Central memory CD4-positive, alpha-beta T cell (primary cell): ENCODE measurements at places on chromosomes 2 and 18.
A peak's percentile ranks its signal among the peaks of the same experiment; 100 is the strongest.

DNA sequence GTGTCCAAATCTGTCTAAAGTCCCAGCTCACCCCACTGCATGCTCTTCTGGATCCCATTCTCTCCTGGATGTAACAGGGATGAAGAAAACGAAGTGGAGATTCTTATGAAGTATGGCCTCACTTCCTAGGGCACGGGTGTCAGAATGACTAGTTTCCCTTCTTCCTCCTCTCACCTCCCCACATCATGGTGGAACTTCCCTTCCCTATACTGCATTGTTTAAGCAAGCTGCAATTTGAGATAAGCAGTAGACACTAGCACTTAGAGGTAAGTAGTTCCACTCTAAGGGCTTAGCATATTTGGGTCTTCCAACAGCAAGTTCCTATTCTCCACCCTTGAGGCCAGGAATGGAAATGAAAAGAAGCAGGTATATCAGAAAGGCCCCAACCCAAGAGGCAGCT lies 29.7 kb downstream of the SLC4A5 start:
- DNase-seq: no peak

- DNase-seq: peak; percentile 44
These were observed 1.4 kb upstream of the SLC23A3 start for GRCh38 chr2:219171231-219171651.

- no peak for DNase-seq
These were observed 186.5 kb upstream of the TPO start for GRCh38 chr2:1226766-1227165.

DNA sequence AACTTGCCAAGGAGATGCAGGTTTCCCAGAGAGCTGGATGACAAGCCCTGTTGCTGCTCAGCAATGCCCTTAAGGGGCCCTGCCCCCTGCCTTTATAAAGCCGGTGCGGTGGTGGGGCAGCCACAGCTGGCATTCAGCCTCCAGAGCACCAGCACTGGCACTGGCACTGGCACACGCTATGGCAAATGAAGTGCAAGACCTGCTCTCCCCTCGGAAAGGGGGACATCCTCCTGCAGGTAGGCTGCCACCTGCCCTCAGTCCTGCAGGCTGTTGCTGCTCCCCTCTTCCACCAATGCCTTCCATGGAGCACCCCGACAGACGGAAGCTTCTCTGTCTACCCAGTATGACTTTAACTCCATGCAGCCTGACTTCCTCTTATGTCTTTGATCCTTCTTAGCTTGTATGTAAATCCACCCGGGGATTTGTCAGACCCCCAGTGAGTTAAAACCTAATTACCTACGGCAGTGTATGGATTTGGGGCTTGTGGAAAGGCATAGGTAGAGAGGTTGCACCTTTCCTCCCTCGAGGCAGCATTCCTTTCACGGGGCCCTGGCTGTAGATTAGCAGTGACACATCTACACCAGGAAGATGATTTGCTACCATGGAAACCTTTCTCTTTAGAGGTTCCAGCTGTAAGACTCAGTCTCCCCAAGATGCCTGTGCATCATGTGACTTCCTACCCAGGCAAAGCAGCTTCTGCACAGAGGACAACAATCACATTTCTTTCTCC lies at the start of gene DAPL1:
DAPL1 (plus strand) TSS at position 123 of the 730 bp plus-strand sequence; CDS start at position 179, 56 bp downstream.
- DNase-seq: no peak

DNA sequence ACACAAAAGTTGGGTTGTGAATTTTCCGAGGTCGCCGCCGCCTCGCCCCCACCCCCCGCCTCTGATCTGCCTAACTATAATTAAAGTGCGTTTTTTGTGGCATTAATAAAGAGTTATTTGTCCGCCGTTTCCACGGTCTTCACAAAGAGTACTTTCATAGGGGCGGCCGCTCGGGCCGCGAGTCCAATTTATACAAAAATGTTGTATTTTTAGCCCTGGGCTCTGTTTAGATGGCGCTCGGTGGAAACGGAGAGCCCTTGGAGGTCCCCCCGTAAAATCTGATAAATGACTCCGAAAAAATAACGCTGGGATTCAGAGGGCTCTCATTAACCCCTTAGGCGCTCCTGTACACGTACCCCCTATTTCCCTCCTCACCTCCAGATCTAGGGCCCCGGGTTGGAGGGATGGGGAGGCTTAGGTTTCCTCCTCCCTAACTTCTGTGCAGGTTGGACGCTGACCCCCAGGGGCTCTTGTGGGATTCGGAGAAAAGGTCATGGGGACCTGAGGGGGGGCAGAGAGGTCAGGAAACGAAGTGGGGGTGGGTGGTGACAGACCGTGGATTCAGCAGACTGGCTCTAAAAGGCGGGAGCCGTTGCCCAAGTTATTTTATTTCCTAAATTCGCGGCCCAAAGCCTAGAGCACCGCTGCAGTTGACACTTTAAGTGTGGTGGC lies 1.9 kb downstream of the CYP26B1 start:
- DNase-seq: no peak

GRCh38 chr2:217118559-217119284 lies 258.9 kb upstream of the TNP1 start:
- no peak for DNase-seq

- no peak for DNase-seq
These were observed 41.3 kb downstream of the CAPN13 start for GRCh38 chr2:30765876-30766470.

GRCh38 chr2:237137626-237138323 lies 52.1 kb downstream of the COPS8 start:
- no peak for DNase-seq

- DNase-seq: peak; percentile 32
These were observed 940 bp downstream of the XRCC5 start for GRCh38 chr2:216109962-216110614.

GRCh38 chr2:70475266-70475665 lies 78.4 kb downstream of the TGFA start:
- peak; percentile 16 for DNase-seq

DNA sequence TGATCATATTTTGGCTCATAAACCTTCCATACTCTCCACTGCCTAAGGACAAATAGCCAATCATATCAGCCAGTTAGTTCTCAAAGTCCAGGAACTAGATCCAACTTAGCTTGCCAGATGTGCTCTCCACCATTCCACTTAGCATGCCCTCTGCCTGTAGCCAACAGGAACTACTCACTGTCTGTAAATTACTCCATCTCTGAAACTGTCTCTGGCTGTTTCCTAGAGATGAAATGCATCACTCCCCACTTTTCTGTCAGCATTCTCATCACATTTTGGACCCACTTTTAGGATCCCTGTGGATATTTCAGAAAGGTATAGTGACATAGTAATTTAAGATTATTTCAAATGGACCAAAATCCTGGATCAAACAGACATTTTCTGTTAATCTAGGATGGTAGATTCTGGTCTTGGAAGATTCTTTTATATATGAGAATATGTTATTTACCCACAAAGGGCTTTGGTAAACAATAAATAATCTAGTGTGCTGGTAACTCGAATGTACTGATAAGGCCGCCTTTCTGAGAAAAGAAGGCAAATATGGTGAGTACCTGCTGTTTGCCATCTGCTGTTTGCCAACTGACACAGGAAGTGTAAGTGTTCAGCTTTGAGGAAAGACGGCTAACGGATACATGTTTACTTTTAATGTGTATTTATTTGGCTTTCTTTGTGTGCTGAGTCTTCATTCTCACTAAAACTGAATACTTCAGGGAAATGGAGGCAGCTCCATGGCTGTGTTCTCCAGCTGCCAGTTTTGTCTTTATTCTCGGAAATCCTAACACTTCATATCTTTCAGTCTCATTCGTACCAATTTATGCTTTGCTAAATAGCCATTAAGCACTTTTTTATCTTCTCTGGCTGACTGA lies 79.5 kb downstream of the EVA1A start:
- no peak for DNase-seq

DNA sequence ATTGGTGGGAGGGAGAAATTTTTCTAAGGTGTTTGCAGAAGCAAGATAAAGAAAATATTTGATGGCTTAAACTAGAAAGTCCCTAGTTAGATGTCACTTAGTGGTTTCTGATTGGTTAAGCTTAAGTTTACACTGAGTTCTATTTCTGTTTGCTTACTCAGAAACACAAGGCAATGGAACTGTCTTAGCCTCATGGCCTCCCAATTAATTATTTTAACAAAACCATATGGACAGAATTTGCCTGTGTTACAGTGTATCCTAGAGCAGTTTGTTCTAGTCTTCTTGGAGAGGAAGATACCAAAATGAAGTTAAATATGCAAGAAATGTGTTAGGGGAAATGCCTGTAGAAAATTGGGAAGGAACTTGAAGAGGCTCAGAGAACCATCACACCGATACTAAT lies 4.6 kb upstream of the IMPACT start:
- DNase-seq: no peak

GRCh38 chr18:58570360-58571064 lies 58.4 kb downstream of the ALPK2 start:
- DNase-seq: no peak

- no peak for DNase-seq
These were observed 122.5 kb downstream of the FHOD3 start for GRCh38 chr18:36419900-36420531.

DNA sequence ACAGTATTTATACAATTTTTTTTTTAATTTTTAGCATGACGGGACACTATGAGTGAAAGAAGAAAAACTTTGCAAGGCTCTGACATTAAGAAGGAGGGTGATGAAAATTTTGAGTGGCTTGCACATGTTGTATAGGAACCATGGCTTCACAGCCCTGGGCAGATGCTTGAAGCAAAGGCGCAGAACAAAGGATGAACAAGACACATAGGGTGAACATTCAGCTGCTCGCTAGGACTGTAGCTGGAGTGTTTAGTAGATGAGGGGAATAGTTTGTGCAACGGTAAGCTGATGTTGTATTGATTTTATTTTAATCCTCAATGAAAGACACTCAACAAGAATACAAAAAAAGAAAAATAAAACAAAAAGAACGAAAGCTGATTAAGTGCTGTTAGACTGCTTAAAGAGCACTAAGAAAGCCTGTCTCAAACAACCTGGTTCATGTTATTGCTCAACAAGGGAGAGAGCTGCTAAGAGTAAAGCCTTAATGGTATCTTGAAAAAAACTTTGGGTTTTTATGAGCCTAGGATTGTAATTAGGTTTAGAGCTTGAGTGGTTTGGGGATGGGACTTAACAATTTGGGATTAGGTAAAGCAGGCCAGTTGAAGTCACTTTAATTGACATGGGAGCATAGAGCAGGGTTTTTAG lies 41.2 kb upstream of the GCFC2 start:
- no peak for DNase-seq

GRCh38 chr2:195861821-195862220 lies 204.8 kb downstream of the SLC39A10 start:
- DNase-seq: no peak

- no peak for DNase-seq
These were observed 261.9 kb upstream of the EPHA4 start for GRCh38 chr2:221833966-221834365.

DNA sequence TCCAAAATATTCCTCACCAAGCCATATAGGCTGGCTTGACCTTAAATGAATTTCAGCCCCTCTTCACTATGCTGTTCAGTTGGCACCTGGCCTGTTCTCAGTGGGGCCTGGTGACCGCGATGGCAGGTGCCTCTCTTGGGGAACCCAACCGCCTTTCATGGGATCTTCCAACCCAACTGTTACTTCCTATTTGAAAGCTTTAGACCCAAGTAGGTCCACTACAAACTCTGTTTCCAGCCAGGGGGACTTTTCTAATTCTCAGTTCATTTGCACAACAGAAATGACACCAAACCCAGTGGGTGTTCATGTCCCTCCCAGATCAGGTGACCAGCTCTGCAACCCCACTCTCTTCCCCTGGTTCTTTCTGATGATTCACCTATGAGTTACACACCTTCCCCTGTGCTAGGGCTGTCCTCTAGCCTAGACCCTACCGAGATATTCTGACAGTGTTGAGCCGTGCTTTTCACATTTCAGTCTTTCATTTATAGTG lies 35.6 kb upstream of the NDUFV2 start:
- no peak for DNase-seq

DNA sequence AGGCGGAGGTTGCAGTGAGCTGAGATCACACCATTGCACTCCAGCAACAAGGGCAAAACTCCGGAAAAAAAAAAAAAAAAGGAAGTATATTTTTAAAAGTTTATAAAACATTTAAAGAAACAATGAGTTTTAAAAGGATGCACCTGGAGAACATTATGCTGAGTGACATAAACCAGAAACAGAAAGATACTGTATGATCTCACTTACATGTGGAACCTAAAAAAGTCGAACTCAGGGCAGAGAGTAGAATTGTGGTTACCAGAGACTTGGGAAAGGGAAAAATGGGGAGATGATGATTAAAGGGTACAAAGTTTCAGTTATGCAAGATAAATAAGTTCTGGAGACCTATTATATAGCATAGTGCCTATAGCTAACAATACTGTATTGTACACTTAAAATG lies 52.8 kb upstream of the RTN4 start:
- no peak for DNase-seq

- DNase-seq: no peak
These were observed 273.9 kb upstream of the SESTD1 start for GRCh38 chr2:179538406-179539123.

DNA sequence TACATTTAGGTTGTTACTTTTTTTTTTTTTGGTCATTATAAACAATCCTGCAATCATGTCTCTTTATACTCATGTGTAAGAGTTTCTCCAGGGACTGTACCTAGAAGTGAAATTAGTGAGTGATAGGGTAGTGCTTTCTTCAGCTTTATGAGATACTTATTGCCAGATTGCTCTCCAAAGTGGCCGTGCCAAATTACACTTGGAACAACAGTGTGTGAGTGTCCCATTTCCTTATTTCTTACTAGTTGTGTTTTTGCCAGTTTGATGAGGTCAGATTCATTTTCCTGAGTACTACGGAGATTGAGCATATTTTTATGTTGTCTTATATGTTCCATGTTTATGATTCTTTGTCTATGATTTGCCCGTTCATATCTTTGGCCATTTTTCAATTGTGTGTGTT lies 39.2 kb downstream of the GALNT1 start:
- DNase-seq: no peak

GRCh38 chr18:39788383-39788782 lies 2166.7 kb upstream of the PIK3C3 start:
- DNase-seq: no peak

DNA sequence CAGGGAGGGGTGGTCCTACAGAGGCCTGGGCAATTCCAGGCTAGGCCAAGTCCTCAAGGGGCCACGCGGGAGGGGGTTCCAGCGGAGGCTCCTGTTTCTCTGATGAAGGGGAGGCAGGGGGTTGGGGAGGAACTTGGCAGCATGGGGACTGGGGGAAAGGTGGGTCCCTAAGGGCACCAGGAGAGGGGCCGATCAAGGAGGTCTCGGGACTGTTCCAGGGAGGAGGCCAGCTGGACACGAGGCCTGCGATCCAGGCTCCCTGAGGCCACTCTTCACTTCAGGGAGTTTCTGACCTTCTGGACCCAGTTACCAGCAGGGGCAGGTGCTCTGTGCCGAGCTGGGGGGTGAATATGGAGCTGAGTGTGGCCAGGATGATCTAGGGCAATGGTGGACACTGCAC lies 71.5 kb downstream of the ASB1 start:
- no peak for DNase-seq

- no peak for DNase-seq
These were observed 57.8 kb downstream of the TGOLN2 start for GRCh38 chr2:85269959-85270358.
